Activated CD4-positive, alpha-beta memory T cell treated with anti-CD3 and anti-CD28 coated beads for 36 hours (primary cell): ENCODE measurements at places on chromosomes 13 and 19.

DNA sequence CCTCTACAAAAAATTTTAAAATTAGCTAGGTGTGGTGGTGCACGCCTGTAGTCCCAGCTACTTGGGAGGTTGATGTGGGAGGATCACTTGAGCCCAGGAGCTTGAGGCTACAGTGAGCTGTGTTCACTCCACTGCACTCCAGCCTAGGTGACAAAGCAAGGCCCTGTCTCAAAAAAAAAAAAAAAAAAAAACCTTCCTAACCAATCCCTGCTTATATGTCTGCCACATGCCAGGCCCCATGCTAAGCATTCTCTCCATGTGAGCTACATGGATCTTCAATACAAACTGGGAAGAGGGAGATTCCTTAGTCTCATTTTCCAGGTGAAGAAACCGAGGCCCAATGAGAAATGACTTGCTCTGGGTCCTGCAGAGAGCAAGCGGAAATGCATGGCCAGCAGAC lies 2.3 kb upstream of the OVOL3 start:
- no peak for DNase-seq

- peak; percentile 62 for DNase-seq
Observed at GRCh38 chr19:17950310-17951156, 16.4 kb upstream of the KCNN1 start.

DNA sequence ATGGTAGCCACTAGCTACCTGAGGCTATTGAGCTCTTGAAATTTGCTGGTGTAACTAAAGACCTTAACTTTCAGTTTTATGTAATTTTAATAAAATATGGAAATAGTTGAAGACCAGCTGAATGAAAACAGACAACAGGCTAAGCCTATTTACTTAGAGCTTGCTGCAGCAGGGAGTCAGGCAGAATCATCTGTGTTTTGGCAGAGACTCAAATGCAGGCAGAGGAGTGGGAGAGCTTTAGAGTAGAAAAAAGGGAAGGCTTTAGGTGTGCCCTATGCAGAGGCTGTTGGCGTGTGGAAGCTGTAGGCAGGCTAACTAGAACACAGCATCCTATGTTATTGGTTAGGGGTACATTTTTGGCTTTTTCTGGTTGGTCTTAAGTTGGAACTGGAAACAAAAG lies 304.9 kb upstream of the NBEA start:
- no peak for DNase-seq

DNA sequence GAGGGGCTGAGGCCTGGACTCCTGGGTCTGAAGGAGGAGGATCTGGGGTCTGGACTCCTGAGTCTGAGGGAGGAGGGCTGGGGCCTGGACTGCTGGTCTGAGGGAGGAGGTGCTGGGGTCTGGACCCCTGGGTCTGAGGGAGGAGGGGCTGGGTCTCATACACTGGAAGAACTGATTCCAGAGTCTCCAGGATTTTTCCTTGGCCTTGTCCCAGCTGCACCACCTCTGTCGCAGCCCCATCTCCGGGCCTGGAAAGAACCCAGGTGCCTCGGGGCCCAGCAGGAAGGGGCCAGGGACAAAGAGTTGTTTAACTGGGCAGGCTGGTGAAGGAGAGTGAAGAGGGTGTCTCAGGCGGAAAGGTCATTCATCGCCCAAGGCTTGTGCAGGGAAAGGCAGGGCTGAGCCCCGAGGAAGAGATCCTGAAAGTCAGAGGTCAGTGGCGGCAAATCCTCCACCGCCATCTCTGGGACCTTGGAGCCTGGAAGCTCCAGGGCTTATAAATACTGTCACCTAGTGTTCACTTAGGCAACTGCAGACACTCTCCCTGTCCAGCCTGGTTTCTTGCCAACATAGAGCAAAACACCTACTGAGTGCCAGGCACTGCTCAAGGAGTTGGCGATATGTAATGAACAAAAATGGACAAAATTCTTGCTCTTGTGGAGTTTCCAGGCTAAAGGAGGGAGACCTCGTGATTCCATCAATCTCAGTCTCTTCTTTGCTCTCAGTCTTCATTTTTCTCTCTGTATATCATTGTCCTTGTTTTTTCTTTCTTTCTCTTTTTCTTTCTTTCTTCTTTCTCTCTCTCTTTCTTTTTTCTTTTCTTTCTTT lies 4.4 kb upstream of the KCNN4 start:
- DNase-seq = peak; percentile 70

GRCh38 chr19:18109341-18109732 lies 11.8 kb downstream of the MAST3 start:
- no peak for DNase-seq

DNA sequence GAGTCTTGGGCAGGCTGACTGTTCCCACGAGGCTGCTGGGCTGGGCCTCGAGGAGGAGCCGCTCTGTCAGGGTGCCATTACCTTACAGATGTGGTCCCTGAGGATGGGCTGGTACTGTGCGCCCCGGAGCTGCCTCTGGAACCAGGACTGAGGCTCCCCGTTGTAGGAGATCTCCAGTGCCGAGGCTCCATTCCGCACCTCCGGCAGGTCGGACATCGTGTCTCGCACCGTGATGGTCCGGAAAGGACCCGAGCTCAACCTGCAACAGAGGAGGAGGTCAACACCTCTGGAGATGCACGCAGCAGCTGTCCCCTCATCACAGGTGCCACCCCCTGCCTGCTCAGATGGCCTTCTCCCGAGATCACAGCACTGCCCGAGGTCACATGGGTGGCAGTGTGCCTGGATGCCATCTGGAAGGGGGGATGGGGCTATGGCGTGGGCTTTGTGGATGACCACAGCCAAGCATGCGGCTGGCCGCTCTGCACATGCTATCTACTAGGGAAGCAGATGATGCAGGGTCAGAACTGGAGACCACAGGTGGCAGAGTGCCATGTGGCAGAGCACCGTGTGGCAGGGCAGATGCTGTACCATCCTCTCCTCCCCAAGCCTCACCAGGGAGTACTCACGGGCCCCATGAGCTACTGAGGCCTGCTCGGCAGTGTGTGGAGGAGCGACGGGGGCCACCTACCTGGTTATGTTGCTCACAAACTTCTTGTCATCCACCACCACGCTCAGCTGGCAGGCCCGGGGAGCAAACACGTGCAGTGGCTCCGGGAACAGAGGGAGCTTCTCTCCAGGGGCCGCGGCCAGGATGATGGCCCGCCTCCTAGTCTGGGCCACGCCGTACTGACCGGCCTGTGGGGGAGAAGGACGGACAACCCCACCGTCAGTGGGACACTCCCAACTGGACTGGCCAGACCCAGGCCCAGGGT lies 18.3 kb upstream of the EIF3G start:
- DNase-seq = no peak

DNA sequence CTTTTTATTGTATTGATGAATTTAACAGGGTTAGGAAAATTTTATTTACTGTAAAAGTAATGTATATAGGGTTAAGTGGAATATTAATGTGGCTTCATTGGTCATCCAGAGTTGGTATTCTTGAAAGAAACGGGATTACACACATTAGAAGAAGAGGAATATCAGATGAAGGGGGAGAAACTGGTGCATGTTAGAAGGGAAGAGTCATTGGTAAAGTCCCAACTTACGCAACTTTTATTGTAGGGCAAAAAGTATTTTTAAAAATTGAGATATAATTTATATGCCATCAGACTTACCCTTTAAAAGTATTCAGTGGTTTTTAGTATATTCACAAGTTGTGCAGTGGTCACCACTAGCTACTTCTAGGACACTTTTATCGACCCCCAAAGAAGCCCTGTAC lies 47.3 kb downstream of the DNAJC3 start:
- DNase-seq = no peak

GRCh38 chr19:12782424-12783290 lies 7.3 kb upstream of the HOOK2 start:
- DNase-seq = peak; percentile 92

GRCh38 chr13:63999614-64000305 lies 2584.1 kb upstream of the PCDH20 start:
- DNase-seq = no peak

DNA sequence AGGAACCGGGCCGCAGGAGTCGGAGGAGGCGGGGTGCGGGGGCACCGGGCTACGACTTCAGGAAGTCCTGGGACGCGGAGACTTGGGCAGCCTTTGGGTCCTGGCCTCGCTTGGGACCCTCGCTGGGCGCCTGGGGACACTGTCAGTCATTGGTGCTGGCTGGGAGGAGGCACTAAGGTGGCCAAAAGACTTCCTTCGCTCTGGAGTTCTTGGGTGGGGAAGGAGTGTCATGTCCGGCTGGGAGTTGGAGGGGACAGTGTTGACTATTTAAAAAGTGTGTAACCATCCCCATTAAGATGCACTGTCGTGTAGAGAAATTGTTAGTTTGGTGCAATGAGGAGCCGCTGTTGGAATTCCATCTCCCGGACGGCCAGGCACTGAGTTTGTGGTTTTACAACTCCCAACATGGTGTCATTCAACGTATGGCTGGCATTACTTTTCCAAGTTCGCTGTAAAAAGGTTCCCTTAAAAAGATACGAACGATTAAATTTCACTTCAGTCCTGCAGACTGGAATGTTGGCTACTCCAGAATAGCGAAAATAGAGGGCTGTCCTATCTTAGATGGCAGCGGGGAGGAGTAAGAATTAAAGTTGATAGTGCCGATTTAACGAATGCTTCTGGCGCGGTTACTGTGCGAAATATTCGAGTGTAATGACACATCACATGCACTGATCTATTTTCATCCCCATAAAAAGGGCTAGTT lies 776 bp downstream of the DNAJC3 start:
- peak; percentile 43 for DNase-seq

DNA sequence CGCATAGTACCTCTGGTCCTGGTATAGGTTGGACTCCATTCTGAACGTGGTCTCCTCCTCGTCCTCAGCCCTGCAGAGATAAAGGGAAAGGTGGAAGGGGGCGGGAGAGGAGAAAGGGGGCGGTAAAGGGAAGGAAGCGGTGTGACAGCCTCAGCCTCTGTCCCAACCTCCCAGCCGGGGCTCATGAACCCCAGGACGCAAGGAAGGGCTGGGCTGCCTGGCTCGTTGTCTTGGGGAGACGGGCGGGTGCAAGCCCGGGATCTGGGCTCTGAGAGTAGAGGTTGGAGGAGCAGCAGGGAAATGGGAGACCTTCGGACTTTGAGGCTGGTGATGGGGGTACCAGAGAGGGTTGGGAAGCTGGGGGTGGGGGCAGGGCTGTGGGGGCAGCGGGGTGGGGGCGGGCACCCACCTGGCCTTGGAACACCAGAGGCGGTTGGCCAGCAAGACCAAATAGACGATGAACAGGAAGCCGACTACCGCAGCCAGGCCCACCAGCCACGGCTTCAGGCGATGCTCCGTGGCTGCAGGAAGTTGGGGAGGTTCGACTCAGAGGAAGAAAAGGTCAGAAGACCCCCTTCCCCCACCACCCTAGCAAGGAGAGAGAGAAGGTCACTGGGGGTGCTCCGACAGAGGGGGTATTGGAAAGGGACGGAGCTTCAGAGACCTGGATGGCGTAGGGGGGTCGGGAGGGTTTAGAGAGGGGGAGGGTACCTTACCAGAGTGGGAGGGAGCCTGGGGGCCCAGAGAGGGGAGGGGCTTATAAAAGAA lies 1.7 kb downstream of the SMIM24 start:
- DNase-seq = peak; percentile 16

DNA sequence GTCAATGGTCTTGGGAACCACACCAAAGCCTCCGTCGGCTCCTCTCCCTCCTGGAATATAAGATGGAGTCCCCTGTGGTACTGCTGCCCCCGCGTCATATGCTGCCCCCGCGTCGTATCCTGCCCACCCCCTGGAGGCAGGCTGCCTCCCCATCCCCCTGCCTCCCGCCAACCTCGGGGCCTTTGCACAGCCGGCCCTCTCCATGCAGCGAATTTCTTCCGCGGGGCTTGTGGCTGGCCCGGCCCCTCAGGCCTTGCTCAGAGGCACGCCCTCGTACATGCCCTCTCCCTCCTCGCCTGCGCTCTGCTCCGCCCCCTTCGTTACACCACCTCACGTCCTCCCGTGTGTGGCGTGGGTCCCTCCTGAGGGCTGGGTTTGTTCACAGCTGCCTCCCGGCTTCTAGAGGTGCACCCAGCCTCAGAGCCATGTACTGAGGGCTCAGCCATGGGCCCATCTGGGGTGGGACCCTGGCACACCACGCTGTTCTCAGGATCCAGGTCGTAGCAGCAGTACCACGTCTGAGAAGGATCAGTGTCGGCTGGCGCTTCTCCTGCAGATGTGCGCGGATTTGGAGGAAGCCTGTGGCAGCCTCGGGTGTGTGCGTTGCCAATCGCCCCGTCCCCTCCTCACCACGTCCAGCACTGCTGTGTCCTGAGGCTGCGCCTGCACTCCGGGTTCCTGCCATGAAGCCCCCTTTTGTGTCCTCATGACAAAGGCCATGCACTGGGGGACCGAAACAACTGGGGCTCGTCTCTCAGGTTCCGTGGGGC lies 47.7 kb downstream of the MCF2L start:
- no peak for DNase-seq

GRCh38 chr19:17302391-17303166 lies 646 bp downstream of the ABHD8 start:
- DNase-seq = no peak

DNA sequence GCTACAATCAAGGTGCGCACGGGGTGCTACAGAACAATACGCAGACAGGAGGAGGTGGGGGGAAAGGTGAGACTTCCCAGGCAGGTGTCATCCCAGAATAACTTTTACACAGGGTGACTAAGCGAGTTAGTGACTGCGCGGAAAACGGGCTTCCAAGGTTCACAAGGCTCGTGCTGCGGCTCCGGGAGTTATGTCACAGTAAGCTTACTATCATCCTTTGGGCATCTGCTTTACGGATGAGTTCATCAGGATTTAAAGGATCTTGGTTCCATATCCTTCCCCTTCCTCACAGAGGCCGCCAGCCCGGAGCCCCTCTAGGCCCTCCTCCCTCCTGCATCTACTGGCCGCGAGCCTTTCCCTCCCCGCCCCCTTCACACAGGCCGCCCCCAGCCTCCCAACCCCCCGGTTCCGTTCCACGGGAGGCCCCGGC lies 474 bp upstream of the IFT88 start:
- no peak for DNase-seq

GRCh38 chr19:35509018-35509652 lies 4.3 kb downstream of the DMKN start:
- peak; percentile 63 for DNase-seq

DNA sequence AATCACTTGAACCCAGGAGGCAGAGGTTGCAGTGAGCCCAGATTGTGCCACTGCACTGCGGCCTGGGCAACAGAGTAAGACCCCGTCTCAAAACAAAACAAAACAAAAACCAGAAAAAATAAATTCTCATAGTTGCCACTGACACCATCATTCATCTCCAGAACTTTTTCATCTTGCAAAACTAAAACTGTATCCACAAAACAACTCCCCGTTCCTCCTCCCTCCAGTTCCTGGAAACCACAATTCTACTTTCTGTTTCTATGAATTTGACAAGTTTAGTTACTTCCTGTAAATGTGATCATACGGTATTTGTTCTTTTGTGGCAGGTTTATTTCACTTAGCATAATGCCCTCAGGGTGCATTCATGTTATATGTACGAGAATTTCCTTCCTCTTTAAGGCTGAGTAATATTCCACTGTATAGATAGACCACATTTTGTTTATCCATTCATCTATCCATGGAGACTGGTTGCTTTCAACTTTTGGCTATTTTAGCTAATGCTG lies 13.2 kb upstream of the ADGRE5 start:
- peak; percentile 52 for DNase-seq
